Hematopoietic multipotent progenitor cell treated with erythropoietin and hydrocortisone succinate and interleukin-3 and kit ligand, for 8 days (in vitro differentiated cells): ENCODE measurements at places on chromosomes 5 and 9.

- DNase-seq = peak; percentile 84
Measured at GRCh38 chr5:178450121-178451028, 139.8 kb downstream of the COL23A1 start.

GRCh38 chr9:135605238-135605781 is 34.0 kb downstream of the GLT6D1 start:
- no peak for DNase-seq

GRCh38 chr5:179302499-179303185 is 42.6 kb downstream of the ADAMTS2 start:
- no peak for DNase-seq

DNA sequence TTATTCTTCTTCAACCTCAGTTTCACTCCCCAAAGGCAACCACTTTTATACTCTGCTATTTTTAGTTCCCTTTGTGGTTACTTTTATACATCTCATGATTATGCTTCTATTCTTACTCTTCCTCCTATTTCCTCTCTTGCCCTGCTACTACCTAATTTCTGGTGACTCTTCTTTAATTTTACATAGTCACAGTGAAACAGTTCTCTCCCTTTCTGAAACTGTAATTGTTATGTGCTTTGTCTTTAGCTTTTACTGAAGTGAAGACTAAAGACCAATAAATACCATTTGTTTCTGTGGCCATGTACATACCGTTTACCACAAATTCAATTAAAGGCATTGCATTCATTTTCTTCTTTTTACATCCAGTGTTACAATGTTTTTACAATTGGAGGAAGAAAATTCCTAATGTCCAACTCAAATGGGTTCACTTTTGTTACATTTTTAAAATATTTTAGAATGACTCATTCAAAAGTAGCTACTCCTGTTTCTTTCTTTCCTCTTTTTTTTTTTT is 410.6 kb downstream of the PSAT1 start:
- DNase-seq = no peak

DNA sequence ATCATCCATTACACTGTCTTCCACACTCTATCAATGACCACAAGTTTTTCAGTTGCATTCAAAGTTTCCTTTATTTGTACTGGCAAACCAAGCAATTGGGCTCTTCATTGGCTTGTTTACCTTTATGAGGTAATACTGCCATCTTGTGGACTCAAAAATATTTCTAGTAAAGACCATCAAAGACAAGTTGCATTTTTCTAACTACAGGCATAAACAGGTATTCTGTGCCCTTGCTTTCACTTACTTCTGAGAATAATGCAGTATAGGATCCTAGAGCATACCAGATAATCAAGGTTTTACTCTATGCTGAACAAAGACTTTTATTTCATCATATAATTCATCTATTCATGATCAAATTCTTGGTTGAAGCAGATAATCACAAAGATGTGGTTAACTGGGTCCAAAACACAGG is 173.7 kb upstream of the POU5F2 start:
- peak; percentile 70 for DNase-seq

DNA sequence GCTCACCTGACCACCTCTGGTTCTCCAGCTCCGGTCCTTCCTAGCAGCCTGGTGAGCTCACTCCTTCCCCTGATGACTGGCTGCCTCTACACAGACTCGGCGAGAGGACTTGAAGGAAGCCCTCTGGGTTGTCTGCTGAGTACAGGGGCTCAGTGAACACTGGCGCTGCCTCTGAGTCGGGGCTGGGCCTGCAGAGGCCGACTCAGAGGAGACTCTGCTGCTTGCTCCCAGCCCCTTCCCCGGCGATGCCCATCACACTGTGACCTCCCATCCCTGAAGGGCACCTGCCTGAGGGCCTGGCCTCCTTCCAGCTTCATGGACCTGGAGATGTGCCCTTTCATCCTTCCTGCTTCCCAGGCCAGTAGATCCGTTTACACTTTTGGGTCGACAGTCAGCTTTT is 22.0 kb downstream of the CRB2 start:
- DNase-seq = no peak
